ENCODE measurements at places on chromosomes 2 and 18. TPM values are rescaled to one million over a fixed set of nuclear protein-coding genes. Genes with fewer than 3 reads are reported as not detected.

Gene NFATC1
- total RNA-seq = 6.2 TPM

Gene FTCDNL1
- total RNA-seq = 5.0 TPM

Gene SCRN3
- 33.0 TPM for total RNA-seq

Gene ACTG2
- total RNA-seq = 0.72 TPM

Gene KLHL41
- 1.2 TPM for total RNA-seq

Gene MRO
- total RNA-seq = 1.8 TPM

Gene TSPYL6
- total RNA-seq = not detected

Gene REG3G
- total RNA-seq = not detected

Gene UPP2
- not detected for total RNA-seq

Gene COBLL1
- total RNA-seq = 10.9 TPM

Gene TGFA
- not detected for total RNA-seq

Gene SP3
- 122 TPM for total RNA-seq

GRCh38 chr18:63890950-63891304, 3.4 kb downstream of the SERPINB2 start:
- no peak for DNase-seq

GRCh38 chr2:203396667-203397066, 68.5 kb downstream of the ABI2 start:
- no peak for DNase-seq

GRCh38 chr2:58562276-58562675, 321.2 kb upstream of the FANCL start:
- no peak for DNase-seq

- no peak for DNase-seq
Observed at GRCh38 chr2:111654829-111655228, 229.2 kb downstream of the ANAPC1 start.

DNA sequence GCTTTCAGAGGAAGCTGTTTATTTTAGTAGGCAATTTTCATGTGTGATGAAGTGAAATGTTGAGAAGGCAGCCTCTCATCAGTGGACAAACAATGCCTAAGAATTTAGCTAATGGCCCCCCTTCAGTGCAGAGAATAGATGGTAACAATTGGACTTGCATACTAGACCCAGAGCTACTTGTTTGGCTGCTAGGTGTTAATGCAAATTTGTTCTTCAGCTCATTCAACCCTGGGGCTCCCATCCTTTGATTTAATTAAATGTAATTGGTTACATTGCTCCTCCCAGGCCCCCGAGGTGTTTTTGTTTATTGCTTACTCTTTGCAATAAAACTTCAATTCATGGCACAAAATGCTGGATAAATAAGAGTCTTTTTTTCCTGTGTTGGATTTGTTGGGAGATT, 68.6 kb downstream of the CAMKMT start:
- no peak for DNase-seq

DNA sequence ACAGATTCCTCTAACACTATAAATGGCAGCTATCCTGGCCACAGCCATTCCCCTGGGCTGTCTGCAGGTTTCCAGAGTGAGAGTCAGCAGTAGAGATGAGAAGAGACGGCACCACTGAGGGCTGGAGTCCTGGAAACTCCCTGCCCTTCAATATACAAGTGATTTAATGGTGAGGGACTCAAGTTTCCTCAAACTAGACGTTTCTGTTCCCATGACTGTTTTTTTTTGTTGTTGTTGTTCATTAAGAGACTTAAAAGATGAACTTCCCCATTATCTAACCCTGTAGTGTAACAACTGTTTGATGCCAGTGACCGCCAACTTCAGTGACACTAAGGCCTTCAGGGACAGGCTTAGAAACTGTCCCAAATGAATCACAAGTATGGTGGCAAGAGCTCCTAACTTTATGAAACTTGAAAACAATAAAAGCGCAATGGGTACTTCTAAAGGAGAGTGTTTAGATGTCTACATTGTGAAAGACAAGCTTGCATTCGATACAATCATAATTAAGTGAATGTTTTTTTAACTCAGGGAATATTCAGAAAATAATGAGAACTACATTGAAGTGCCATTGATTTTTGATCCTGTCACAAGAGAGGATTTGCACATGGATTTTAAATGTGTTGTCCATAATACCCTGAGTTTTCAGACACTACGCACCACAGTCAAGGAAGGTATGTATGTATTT, 34.0 kb downstream of the IL1R2 start:
- peak; percentile 57 for DNase-seq

GRCh38 chr2:121297217-121297830, 12.3 kb upstream of the TFCP2L1 start:
- DNase-seq = peak; percentile 93

DNA sequence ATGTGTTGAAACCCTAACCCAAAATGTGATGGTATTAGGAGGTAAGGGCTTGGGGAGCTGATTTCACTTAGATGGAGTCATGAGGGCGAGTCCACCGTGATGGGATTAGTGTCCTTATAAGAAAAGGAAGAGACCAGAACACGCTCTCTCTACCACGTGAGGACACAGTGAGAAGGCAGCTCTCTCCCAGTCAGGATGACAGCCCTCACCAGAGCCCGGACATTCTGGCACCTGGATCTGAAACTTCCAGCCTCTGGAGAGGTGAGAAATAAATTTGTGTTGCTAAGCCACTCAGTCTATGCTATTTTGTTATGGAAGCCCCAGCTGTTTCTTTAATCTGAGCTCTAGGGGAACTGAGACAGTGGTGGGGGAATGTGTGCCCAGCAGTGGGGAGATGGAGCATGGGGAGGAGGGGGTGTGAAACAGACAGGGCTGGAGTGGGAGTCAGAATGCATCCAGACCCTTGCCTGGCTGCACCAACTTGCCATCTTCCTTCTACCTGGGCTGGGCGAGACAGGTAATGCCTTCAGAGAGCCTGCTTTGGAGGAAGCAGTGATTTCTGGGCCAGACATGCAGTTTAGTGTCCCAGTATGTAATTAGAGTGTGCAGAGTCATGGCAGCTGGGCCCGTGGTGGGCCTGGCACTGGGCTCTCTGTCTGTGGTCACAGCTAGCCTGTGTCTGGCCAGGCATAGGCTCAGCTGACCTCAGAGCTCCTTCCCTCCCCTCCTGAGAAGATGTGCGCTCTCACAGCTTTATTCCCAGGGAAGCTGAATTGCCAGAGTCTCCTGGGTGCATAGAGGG, 38.1 kb downstream of the RHOB start:
- DNase-seq = no peak

DNA sequence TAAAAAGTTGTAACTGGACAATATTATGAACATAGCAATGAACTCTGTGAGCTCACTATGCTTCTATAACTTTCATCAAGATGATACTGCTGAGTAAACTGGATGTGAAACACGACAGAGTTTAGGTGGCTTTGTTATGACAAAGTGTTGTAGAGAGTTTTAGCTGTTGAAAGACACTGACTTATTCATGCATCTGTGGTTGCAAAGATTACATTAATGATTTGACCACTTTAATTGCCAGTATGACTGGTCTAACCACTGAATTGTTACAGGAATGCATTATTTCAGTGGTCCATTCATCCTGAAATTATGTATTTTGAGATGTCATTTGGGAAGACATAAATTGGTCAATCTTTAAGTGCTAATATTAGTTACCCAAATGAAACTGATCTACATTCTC, 117.9 kb downstream of the SPHKAP start:
- DNase-seq = no peak

- no peak for DNase-seq
Observed at GRCh38 chr2:126933711-126934091, 35.0 kb downstream of the TEX51 start.

GRCh38 chr18:58541146-58541788, 87.6 kb downstream of the ALPK2 start:
- DNase-seq = no peak

- DNase-seq = peak; percentile 54
Observed at GRCh38 chr2:56128235-56128634, 55.6 kb upstream of the CCDC85A start.

- peak; percentile 69 for DNase-seq
Observed at GRCh38 chr2:232416521-232417470, 10.2 kb downstream of the ALPG start.

DNA sequence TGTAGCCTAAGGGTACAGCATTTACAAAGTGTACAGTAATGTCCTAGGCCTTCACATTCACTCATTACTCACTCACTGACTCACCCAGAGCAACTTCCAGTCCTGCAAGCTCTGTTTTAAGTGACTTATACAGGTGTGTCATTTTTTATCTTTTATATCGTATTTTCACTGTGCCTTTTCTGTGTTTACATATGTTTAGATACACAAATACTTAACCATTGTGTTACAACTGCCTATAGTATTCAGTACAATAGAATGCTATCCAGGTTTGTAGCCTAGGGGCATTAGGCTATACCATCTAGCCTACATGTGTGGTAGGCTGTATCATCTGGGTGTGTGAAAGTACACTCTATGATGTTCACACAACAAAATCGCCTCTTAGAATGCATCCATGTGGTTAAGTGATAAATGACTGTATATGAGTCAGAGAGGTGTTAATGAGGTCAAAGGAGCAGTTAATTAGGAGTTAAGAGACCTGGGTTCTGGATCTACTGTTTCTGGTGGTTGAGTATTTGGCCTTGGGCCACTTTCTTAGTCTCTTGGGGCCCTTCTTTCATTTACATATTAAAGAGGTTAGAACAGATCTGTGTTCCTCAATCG, 149.1 kb downstream of the GREB1L start:
- no peak for DNase-seq

- DNase-seq = no peak
Observed at GRCh38 chr2:136215908-136216472, 98.0 kb upstream of the CXCR4 start.

GRCh38 chr2:215238485-215239098, 73.3 kb upstream of the ATIC start:
- DNase-seq = no peak

- no peak for DNase-seq
Observed at GRCh38 chr18:12059334-12060181, 34.1 kb upstream of the ANKRD62 start.

GRCh38 chr18:1599196-1599595, 694.5 kb downstream of the ADCYAP1 start:
- DNase-seq = no peak

DNA sequence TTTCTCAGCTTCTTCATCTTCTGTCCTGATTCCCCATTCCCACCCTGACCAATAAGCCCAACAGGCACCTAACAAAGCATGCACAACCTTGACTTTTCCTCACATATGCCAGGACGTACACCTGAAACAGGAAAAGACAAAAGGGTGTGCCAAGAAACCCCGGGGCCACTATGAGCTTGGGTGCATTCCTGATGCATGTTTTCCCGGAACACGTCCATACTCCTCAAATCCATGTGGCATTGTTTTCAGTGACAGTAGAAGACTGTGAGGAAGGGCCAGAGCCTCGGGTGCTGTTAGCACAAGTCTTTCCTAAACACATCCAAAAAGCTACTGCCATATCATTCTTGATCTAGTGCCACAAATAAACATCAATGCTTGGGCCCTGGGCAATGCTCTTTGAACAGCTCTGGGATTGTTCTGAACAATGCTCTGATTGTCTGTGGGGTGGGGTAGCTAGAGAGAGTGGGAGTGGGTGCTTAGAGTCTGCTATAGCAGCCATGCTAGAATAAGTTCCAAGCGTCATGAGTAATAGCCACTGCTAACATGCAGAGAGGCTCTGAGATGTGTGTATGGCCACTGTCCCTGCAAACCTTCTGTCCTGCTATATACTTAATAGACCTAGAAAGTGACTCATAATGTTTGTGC, 181.7 kb upstream of the CRIM1 start:
- DNase-seq = no peak

GRCh38 chr2:50674876-50675275, 357.1 kb downstream of the NRXN1 start:
- no peak for DNase-seq

Data from osteoblast (primary cell).